Mesothelial cell of epicardium (in vitro differentiated cells): ENCODE measurements at places on chromosomes 13 and 19. TPM values are rescaled to one million over a fixed set of nuclear protein-coding genes. Genes with fewer than 3 reads are reported as not detected.
A peak's percentile ranks its signal among the peaks of the same experiment; 100 is the strongest.

CEACAM20 gene
- not detected in 3 replicates for total RNA-seq

KLK7 gene
- total RNA-seq, result 0.52 to 1.3 TPM (median 0.97 TPM) in 3 replicates

GRCh38 chr13:88112526-88112925 lies 441.4 kb downstream of the SLITRK5 start:
- no peaks in the 10 kb centered on the region for H3K36me3 ChIP-seq
- peaks cover 19% of the 10 kb centered on the region for H3K4me1 ChIP-seq
- H3K27me3 ChIP-seq, result no peaks in the 10 kb centered on the region

- no peaks in the 10 kb centered on the region for H3K36me3 ChIP-seq
- DNase-seq, result no peak
- no peak overlapping the region for H3K4me3 ChIP-seq
- no peaks in the 10 kb centered on the region for H3K4me1 ChIP-seq
These were observed 23.4 kb downstream of the CEACAM21 start for GRCh38 chr19:41599175-41599966.

DNA sequence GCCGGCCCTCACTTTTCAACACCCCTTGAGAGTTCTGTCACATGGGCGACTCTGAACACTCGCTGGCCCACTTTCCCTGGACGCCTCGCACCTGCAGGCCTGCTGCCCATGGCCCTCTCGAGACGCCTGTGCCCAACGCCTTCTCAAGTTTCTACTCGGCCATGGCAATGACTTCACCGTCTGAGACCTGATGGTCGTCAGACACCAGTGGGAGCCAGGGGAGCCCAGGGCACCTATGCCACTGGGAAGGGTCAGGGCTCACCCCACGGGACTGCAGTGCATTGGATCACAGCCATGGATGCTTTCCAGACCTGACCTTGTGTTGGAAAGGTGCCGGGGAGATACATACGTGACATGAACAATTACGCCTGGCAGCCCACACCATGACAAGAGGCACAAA lies 60.1 kb downstream of the KLF2 start:
- H3K27ac ChIP-seq, result peak overlapping the region; percentile 12
- no peak overlapping the region for H3K4me3 ChIP-seq
- no peaks in the 10 kb centered on the region for H3K4me1 ChIP-seq
- no peak for DNase-seq
- peaks cover 32% of the 10 kb centered on the region for H3K36me3 ChIP-seq
- H3K27me3 ChIP-seq, result no peaks in the 10 kb centered on the region

GRCh38 chr19:5407356-5407755 lies 47.9 kb upstream of the ZNRF4 start:
- H3K36me3 ChIP-seq, result no peaks in the 10 kb centered on the region
- H3K4me3 ChIP-seq, result no peak overlapping the region
- no peaks in the 10 kb centered on the region for H3K4me1 ChIP-seq
- H3K27me3 ChIP-seq, result peaks cover 10% of the 10 kb centered on the region
- H3K27ac ChIP-seq, result no peak overlapping the region
